ENCODE measurements at places on chromosomes 6 and 20.

DNA sequence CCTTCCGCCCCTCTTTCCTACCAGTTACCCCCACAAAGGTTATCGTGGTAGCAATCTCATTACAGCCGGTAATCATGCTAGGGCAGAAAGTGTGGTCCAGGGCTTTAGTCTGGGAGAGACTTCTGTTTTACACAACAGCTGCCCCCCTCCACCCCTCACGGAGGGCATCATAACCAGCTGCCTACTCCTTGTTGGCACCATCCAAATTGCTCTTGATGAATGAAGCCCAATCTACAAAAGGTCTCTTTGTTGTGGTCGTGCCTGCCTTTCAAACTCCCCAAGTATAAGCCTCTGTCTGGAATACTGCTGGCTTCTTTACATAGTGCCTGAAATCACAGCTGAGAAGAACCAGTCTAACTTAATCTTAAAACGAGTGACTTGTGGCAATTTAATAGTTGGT is 157.9 kb downstream of the INSM1 start:
- DNase-seq = peak; percentile 41

DNA sequence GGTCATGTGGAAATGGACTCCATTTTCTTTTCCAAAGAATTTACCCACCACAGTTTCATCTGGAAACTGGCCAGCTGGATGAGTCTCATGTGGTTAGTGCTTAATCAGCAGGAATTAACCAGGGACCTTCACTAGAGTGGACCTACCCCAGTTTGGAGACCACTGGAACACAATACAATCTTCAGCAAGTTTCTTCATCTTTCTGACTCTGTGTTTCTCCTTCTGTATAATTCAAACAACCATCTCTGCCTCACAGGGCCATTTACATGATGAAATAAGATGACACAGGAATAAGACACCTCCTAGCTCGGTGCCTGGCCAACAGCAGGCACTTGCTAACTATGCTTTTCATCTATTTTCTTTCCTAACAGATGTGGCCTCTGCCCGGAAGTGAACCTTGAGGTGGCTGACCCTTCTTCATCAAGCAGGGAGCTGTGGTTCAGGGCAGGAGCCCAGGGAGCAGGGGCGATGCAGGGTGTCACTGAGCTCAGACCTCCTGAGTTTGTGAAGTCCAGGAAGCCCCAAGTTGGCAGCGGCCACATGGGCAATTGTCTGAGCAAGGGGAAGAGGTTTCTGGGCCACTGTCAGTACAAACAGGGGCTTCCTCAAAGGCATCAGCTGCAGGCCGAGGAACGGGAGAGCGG is 98.8 kb downstream of the SOD2 start:
- DNase-seq = no peak

DNA sequence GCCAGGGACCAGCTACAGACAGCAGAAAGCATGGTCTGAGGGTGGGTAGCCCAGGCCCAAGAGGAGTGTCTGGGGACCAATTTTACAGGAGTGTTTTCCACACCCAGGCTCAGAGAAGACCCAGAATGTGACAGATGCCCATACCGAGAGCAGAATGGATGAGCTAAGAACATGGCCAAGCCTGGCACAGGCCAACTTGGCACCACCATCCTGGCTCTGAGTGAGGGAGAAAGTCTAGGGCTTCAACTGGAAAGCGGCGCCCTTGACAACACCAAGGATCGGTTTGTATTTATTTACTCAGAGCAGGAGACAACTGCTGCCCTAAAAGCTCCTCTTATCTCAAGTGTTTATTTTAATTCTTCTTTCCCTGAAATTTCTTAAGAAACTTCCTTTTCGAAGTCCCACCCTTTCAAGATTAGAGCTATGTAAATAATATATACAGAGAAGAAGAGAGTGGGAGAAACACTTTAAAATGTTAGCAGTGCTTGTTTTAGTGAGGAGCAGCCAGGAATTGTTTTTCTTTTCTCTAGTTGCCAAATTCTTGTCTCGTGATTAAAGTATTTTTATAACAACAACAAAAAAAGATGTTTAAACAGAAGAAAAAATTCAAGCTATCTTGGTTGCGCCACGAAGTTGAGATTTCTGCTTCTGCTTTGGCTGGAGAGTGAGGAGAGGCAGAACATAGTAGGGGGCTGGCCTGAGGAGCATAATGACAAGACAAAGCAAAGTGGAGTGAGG is 16.2 kb downstream of the TNXB start:
- peak; percentile 9 for DNase-seq

DNA sequence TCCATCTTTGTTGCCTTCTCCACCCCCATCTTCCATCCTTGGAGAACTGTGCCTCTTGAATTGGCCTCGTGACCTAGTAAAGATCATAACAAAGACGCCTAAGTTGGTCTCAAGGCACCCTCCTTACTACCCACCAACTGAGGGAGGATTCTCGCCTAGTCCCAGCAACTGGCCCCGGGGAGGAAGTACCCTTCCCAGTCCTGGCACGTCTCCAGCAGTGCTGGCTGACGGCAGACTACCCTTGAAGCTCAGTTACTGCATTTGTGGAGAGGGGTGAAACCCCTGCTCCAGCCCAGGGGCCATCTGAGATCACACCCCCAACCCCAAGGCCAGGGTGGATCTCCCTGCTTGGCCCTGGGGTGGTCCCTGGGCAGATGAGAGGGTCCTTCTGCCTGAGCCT is 2.1 kb upstream of the OSBPL2 start:
- no peak for DNase-seq

DNA sequence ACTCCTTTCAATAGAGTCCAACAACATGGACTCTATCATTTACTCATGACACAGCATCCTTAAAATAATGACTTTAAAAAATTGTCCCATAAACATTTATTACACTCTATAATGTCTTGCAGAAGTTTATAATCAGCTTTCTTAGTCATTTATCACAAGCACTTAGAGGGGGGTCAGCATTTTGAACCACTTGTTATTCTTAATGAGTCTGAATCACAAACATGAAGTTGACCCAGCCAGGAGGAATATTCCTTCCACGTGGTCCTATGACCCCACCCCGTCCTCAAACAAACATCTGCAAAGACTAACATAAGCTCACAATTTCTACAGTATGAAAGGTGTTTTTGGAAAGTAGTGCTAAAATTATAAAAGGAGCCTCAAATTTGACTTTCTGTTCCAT is 91.1 kb downstream of the MTFR2 start:
- DNase-seq = no peak

- DNase-seq = no peak
Measured at GRCh38 chr6:9002833-9003232, 567.5 kb upstream of the SLC35B3 start.

DNA sequence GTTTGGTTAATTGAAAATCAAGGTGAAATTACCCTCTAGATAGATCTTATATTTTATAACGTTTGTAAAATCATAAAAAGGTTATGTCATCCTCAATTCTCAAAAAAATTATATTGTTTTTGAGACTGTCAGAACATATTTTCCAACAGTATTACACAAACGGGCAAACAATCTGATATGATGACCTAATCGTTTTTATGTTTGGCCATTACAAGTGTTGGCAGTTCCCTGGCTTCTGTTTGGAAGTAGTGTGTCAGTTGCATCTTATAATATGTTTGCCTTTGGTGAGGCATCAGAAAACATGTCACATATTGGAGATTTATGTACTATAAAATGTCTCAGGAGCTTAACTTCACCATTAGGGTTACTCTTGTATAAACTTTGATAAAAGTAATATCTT is 308.1 kb upstream of the EPHA7 start:
- no peak for DNase-seq

DNA sequence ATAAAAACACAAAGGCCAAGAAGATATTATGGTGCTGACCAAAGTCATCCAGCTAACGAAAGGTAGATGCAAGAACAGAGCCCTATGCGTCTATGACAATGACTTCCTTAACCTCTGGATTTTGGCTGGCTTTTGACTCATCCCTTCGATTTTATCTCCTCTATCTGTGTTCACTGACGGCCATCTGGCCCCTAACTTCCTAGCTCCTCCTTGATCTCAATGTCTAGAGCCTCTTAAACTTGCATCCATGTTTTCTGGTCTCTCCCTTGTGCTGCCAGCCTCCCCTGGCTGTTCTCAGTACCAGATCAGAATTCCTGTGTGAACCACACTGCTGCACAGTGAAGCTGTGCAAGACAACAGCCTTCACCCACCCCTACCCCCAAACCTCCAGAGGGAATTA is 452.9 kb downstream of the UTRN start:
- DNase-seq = no peak

GRCh38 chr6:138161338-138162110 is at the start of gene ARFGEF3:
Gene ARFGEF3 (plus strand): TSS chr6:138161939. CDS start chr6:138162087, 148 bp downstream.
- peak; percentile 54 for DNase-seq

DNA sequence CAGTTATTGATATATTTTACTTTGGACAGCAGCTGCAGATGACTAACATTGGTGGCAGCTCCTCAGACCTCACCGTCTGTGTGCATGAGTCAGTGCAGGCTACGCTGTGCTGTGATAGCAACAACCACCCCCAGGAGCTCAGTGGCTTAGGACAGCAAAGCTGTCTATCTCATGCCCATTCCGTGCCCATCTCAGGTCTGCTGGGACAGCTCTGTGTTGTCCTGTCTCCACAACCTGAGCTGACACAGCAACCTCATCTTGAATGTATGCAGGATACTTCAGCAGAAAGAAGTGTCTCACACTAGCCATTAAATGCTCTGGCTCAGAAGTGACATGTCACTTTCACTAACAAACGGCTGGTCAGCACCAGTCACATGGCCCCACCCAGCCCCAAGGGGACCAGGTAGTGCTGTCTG is 47.7 kb downstream of the BANF2 start:
- no peak for DNase-seq

DNA sequence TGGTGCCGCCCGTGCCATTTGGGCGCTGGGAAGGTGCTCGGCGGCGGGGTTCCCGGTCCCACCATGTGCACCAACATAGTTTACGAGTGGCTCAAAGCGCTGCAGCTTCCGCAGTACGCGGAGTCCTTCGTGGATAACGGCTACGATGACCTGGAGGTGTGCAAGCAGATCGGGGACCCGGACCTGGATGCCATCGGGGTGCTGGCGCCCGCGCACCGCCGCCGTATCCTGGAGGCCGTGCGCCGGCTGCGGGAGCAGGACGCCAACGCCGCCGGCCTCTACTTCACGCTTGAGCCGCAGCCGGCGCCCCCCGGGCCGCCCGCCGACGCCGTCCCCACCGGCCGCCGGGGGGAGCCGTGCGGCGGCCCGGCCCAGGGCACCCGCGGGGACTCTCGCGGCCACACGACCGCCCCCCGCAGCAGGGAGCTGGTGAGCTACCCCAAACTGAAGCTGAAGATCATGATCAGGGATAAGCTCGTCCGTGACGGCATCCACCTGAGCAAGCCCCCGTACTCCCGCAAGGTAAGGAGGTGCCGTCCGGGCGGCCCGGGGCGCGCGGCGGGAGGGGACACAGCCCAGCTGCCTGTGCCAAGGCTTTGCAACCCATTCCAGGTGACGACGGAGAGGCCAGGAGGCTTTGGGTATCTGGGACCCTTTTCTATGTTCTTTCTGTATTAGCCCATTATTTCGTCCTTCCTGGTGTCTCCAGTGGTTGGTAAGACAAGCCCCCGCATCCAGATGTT is 547 bp downstream of the SAMD5 start:
- no peak for DNase-seq

- DNase-seq = no peak
Measured at GRCh38 chr6:69866351-69866769, at the start of gene COL19A1. Gene COL19A1 (plus strand): TSS chr6:69866556. CDS start chr6:69879568, 13,012 bp downstream.

GRCh38 chr6:2259002-2259494 is 13.6 kb upstream of the GMDS start:
- DNase-seq = no peak

DNA sequence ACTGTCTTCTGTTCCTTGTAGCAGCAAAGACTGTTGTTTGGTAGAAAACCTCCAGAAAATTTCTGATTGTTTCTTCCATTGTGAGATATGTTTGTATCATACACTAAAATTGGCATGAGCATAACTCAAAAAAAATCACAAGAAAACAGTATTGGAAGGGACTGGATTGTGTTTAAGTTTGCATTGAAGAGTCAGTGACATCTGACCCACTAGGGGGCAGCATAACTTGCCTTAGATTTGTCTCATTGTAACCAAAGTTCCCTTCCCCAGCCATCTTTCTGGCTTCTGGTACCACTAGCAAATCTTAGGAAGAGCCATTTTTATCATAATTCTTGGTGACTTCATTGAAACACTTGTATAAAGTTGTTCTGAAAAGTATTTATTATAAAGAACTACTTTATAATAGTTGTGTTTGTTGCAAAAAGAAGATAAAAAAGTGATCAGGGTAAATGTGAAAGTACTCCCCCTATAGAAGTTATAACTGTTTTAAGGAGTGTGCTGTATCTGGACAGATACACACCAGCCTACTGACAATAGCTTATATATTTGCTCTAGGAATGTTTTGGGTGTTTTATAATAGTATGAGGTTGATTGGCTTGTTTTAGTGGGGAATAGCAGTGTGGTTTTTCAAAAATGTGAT is 7.7 kb downstream of the CSTF1 start:
- DNase-seq = no peak

DNA sequence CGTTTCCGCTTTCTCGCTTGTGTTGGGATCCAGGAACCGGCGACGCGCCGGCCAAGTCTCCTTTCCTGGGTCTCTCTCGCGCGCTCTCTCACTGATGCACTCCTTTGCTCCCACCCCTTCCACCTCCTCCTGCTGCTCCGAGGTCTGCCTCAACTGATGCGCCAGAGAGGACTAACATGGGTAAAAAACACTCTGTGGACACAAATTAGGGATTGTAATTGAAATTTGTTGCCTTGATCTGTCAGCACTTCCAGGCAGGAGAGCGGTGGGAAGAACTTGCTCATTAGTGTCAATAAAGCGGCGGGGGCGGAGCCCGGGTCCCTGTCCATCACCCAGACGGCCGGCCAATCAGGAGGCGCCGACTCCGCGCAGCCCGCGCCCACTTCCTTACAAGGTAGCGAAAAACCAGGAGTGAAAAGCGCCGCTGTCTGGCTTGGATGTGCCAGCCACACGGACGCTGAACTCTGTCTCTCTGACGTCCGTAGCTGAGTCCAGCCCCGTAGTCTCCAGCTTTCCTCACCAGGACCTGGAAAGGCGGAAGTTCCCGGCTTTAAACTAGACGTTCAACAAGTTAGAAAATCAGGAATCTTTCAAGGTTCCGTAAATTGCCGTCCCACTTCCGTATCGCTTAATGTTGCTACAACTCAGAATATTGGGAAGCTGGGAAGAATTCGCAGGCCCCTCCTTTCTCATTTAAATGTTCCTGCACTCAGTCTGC is at the start of gene TBX18:
TSS of gene TBX18 (minus strand) at position 267 of the 718 bp plus-strand sequence. CDS start 417 bp downstream, outside the sequence.
- no peak for DNase-seq
